ENCODE measurements at places on chromosomes 7 and 10.

DNA sequence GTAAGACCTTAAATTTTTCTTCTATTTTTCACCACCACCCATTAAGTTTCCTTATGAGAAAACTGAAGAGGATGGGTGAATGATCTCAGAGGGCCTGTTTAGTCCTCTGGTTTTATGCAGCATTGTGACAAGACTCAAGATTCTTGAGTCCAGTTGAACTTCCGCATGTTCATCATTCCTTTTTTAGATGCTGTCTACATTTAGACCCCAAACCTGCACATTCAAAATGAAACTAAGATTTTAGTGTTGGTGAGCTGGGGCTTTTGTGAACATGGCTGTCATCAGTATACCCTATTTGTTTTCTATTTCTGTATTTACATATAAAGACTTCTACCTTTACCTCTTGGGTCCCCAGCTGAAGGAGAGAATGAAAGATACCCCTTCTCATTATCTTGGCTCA lies 31.1 kb downstream of the NET1 start:
- DNase-seq, result no peak

DNA sequence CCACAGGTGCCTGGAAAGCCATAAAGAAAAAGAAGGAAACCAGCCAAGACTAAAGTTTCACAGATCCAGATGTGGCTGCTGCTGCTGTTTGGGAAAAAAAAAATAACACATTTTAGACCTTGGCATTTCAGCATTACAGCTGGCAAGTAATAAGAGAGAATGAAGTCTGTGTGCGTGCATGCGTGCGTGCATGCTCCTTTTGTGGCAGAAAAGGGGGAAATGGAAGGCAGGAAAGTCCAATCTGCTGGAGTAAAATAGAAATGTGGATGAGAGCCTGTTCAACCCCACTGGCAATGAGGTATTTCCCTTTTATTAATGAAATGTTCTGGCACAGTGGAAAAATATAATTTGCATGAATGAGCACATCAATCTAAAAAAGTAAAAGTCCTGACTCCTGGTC lies 137.0 kb upstream of the SEMA3A start:
- no peak for DNase-seq

DNA sequence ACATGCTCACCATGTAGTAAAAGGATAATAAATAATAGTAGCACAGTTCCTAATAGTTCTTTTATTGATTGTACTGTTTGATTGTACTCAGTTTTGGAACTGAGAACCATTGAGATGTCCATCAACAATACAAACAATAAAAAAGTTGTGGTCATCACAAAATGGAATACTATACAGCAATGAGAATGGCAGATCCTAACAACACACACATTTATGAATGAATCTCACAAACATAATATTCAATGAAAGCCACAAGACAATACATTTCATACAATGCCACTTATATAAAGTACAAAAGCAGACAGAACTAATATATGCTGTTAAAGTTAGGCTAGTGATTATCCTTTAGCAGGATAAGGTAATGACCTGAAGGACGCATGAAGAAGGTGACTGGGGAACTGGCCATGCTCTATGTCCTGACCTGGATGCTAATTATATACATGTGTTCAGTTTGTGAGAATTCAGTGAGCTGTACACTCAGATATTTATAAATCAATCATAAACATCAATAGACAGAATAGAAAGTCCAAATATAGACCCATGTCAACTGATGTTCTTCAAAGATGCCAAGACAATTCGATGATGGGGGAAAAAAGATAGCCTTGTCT lies 70.0 kb downstream of the SMURF1 start:
- no peak for DNase-seq

GRCh38 chr10:90635111-90635765 lies 222.6 kb downstream of the HTR7 start:
- no peak for DNase-seq

- no peak for DNase-seq
Observed at GRCh38 chr10:103507235-103508191, 14.0 kb downstream of the NEURL1 start.

GRCh38 chr10:88879534-88880281 lies at the start of gene STAMBPL1:
Gene STAMBPL1 (plus strand): TSS chr10:88880245. CDS start chr10:88901709, 21,464 bp downstream.
- DNase-seq, result peak; percentile 74
